HT-29 (cell line): ENCODE measurements at places on chromosomes 11 and 22.
A peak's percentile ranks its signal among the peaks of the same experiment; 100 is the strongest.

DNA sequence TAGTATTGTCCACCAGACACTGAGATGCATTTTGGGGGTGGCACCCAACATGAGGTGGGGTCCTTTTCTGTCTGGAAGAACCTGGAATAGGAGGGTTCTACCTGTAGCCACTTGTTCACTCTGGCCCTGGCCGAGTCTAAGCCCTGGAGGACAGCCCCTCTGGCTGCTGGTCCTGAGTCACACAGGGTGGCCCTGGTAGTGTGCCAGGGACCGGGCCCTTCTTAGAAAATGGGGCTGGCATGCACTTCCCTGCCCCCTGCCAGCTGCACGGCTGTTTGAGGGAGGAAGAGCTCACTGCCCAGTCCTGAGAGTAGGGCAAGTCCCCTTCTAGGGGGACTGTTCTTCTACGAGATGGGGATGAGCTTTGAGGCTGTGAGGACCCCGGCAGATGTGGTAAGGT, 2.2 kb downstream of the PLCB3 start:
- no peak for DNase-seq

DNA sequence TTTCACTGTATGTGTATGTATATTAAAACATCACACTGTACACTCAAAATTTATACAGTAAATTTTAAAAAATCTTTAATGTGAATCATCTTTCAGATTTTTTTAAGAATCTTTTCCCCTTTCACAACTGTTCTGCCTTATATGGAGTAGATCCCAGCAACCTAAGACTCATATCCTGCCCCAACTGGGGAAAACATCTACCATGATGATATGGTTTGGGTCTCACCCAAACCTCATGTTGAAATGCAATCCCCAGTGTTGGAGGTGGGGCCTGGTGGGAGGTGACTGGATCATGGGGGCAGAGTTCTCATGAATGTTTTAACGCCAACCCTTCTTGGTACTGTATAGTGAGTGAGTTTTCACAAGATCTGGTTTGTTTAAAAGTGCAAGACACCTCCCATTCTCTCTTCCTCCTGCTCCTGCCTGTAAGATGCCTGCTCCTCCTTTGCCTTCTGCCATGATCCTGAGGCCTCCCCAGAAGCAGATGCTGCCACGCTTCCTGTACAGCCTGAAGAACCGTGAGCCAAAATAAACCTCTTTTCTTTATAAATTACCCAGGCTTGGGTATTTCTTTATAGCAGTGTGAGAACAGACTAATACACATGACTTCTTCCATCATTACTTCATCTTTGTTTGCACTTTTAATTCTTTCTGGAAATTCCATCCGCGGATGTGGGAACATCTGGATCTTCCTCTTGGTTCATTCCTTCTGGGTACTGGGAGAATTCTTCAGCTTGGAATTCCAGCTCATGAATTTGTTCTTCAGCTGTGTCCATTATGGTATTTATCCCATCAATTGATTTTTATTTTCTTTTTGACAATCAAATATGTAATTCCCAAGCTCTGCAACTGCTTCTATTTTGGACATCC, 36.9 kb downstream of the LINC01488 start:
- DNase-seq: no peak

- peak; percentile 43 for DNase-seq
These were observed 727.4 kb downstream of the DLG2 start for GRCh38 chr11:84899740-84900139.

DNA sequence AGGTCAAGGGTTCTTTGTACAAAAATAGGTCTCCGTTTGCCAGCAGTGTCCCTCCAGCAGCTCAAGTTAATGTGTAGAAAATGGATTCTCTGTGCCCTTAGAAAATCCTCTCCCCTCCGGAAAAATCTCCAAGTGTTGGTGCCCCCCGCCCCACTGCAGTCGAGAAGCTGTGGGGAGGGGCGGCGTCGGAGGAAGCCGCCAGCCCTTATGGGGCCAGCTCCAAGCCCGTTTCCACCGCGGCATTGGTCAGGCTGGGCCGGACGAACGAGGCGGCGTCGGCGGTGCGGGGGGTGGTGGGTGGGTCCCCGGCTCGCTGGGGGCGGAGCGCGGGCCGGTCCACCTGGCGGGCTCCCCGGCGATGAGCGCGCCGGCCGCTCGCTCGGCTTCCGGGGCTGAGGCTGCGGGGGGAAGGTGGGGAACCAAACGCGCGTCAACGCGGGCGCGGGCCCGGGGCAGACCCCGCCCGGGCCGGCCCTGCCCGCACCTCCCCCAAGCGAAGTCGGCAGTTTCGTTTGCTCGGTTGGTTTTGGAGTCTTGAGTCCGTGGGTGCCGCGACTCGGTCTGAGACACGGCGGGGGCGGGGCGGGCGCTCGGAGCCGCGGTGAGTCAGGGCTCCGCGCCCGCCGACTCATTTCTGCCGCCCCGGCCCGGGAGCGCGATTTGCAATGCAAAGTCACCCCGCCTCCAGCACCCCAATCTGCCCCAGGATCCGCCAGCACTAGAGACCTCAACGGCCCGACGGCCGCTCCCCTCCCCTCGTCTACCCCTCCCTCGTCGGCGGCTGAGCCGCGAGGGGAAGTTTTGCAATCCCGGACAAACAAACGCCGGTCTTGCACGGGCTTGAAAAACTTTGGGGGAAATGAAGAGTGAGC, 1.4 kb downstream of the ASCL2 start:
- peak; percentile 64 for DNase-seq

DNA sequence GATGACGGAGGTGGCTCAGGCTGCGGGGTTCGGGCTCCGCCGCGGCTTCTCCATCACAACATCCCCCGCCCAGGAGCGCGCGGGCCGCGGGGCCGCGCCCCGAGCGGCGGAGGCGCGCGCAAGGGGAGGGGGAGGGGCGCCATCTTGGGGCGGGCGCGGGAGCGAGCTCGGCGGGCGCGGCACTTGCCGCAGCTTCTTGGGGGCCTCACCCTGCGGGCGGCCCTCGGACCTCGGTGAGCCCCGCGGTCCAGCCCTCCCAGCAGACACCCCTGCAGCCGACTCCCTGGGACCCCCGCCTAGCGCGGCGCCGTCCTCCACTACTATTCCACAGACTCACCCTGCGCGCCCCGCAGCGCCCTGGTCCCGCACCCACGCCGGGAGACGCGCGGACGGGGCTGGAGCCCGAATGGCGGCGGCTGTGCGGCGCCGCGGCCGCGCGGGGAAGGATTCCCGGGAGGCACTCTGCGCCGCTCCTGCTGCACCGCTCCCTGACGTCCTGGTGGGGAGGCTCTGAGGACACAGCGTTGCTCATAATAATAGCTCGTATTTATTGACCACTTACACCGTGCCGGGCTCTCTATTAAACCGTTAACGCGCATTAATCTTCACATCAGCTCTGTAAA, at the start of gene APBB1:
Gene APBB1, minus strand, starts transcription at position 86 of the 623 bp plus-strand sequence. CDS start 7,747 bp downstream, outside the sequence.
- DNase-seq: no peak

DNA sequence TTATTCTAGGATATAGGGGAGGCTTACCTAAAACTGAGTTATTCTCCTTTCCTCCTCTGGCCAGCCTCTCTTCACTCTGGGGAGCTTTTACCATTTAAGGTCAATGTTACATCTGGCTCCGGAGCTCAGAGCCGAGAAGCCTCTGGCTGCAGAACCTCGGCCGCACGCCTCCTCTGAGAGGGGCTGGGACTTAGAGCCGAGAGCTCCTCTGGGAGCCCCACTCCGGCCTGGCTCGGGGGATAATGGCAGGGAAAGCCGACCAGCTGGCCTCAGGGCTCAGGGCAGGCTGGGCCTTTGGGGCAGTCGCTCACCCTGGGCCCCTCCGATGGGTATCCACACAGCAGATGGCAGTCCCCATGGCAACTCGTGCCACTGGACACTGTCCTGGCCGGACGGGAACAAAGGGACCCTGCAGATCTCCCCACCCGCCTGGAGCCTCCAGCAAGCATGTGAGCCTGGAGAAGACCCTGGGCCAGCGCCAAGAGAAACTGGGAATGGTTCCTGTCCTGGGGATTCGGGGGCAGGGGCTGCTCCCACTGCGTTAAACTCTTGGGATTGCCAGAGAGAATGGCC, at the start of gene IRAG1:
Gene IRAG1, minus strand, starts transcription at position 247 of the 573 bp plus-strand sequence. Its CDS starts 153 bp downstream, at position 94.
- DNase-seq: no peak

DNA sequence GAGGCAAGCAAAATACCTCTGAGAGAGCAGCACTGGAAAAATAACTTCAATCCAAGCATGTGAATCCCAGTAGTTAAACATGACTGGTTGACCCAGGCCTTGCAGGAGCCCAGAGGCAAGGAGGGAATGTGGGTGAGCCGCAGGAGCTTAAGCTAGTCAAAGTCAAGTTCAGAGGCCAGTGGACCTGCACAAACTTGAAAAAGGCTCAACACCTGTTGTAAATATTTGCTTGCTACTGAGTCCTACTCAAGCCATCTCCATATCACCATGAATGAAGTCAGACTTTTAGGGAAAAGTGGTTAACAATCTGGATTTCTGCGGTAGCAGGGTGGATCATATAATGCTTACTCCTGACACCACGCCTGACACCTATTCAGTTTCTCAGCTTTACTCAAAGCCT, 4.8 kb upstream of the CAT start:
- no peak for DNase-seq

- DNase-seq: peak; percentile 92
These were observed 143.2 kb downstream of the BBOX1 start for GRCh38 chr11:27183672-27184457.

GRCh38 chr22:44045145-44045544, 21.0 kb downstream of the PARVB start:
- DNase-seq: no peak

GRCh38 chr11:77082838-77083565, 16.2 kb downstream of the CAPN5 start:
- no peak for DNase-seq

GRCh38 chr11:36187622-36188021, 101.6 kb downstream of the COMMD9 start:
- no peak for DNase-seq

DNA sequence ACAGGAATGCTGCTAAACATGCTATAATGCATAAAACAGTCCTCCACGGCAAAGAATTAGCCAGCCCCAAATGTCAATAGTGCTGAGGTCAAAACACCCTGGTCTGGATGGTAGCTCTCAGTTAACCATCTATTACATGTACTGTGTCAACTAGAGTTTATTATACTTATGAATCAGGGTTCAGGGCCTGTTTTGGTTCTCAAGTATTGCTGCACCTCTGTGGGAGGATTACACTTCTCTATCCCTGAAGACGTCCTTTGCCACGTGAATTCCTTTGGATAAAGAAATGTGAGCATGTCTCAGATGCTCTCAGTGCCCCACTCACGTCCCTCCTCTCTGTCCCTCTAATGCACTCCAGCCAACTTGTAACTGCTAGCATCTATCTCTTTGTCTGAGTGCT, 53.4 kb downstream of the SLC1A2 start:
- DNase-seq: no peak

DNA sequence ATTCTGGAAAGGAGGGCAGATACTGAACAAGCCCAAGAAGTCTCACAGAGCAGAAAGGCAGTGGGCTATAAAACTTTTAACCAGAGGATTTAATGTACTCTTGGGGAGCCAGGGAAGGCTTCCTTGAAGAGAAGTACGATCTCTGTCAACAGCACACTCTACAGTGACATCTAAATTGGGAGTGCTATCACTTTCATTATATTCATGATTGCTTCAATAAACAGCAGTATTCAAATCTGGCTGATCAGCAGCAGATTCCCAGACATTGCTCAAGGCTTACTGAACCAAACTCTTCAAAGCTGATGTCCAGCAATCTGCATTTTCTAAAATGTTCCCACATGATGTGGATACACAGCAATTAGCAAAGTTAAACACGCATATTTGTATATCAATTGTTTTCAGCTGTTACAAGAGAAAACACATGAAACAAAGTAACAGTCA, 44.2 kb downstream of the SYTL2 start:
- no peak for DNase-seq

- DNase-seq: no peak
These were observed 32.5 kb upstream of the RASL10A start for GRCh38 chr22:29348041-29348440.

GRCh38 chr11:120182790-120183491, 27.9 kb upstream of the OAF start:
- peak; percentile 74 for DNase-seq

DNA sequence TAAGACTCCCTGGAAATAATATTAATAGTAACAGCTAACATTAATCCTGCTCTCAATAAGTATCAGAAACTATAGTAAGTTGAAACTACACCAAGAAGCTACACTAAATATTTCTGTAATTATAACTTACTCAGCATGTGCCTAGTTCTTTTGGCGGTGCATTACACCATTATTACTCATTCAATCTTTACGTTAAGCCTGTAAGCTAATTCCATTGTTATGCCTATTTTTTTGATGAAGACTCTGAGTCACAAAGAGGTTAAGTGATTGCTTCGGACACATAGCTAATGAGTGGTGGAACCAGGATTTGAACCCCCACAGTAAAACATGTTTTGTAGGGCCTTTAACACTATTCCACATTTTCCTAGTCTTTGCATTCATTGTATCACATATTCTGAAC, 111.6 kb downstream of the RASSF10 start:
- no peak for DNase-seq

- DNase-seq: peak; percentile 82
These were observed 1.1 kb upstream of the ADM start for GRCh38 chr11:10303558-10304363.

DNA sequence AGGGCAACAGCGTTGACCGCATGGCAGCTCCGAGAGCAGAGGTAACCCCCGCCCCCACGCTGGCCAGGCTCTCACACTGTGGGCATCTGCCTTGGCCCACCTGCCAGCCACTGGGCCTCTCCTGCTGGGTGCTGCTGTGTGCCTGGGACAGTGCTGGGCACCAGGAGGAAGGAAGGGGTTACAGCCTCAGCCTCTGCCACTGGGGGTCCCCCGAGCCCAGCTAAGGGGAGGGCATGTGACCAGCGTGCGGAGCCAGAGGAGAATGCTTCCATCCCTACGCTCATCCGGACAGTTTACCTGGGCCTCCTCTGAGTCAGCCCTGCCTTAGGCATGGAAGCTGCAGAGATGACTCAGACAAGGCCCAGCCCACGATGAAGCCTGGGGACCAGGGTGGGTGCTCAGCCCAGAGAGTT, 10.9 kb downstream of the NCF4 start:
- DNase-seq: no peak

GRCh38 chr22:26273011-26273675, 103.9 kb downstream of the SEZ6L start:
- no peak for DNase-seq

DNA sequence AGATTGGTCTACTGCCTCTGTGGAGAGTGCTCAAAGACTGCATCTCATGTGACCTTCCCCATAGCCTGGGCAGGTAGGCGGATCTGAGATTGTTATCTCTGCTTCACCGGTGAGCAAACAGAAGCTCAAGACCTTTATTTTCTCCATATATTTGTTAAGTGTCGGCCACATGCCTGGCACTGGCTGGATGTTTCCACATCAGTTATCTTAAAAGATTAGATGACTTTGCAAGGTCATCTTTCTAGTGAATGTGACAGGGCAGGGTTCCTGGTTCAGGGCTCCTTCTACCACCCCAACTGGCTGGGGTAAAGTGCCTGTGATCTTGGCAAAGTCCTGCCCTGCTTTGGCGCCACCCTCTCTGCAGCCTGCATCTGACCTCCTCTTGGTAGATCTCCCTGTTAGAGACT, 125.0 kb downstream of the CCDC81 start:
- DNase-seq: peak; percentile 85

GRCh38 chr11:29210426-29210825, 806.4 kb downstream of the KCNA4 start:
- DNase-seq: no peak
